Activated CD4-positive, CD25-positive, alpha-beta regulatory T cell treated with anti-CD3 and anti-CD28 coated beads, Interleukin-2, amount 50 U/mL, for 16 hours (primary cell): ENCODE measurements at places on chromosomes 3 and 15.

- no peak for DNase-seq
Observed at GRCh38 chr3:8765528-8765927, 3.9 kb downstream of the OXTR start.

DNA sequence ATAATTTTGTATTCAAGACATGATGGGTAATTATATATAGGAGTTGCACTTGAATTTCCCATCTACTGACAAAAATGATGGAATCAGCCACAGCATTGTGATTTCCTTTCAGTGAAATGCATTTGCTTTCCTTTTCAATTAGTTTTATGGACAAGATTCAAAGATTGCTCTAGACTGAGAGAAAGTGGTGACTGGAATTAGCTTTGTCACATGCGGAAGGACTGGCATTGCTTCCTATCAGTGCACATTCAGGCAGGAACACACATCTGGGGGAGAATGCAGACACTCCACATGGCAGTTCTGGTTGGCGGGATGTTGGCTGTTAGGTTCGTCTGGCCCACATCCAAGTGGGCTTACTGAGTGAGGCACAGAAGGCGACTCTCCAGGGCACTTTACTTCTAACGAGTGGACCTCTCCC lies 399.3 kb upstream of the RGMA start:
- DNase-seq, result no peak

DNA sequence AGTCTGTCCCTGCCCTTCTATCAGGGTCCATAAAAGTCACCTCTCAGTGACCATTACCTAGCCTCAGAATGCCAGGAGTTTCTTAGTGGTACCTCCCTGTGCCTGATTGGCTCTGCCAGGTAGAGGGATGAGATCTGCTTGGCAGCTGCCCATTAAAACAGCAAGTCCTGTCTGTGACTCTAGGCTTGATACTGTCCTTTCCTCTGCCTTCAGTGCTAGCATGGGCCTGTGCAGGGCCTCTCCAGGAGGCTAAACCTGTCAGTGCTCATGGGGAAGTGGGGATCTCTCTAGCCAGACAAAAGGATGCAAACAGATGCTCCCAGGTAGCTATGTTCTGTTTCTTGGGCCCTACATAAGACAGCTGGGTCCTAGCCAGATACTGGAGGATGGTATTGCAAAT lies 10.0 kb upstream of the MANF start:
- DNase-seq, result no peak

DNA sequence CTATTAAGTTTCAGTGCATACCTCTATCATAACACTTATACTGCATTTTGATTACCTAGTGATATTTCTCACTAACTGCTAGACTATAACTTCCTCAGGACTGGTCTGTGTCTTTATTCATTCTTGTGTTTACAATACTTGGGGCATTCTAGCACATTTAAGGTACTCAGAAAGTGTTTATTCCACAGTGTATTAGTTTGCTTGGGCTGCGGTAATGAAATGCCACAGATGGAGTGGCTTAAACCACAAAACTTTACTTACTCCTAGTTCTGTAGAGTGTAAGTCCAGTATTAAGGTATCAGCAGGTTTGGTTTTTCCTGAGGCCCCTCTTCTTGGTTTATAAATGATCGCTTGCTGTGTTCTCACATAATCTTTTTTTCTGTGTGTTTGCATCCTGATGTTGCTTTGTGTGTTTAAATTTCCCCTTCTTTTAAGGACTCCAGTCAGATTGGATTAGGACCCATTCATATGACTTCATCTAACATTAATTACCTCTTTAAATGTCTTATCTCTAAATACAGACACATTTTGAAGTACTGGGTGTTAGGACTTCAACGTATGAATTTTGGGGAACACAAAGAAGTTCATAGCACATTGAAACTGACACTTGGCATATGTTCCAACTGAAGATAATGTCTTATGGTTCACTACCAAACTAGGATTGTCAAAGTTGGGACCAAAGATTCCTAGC lies 23.9 kb downstream of the RNF111 start:
- no peak for DNase-seq

DNA sequence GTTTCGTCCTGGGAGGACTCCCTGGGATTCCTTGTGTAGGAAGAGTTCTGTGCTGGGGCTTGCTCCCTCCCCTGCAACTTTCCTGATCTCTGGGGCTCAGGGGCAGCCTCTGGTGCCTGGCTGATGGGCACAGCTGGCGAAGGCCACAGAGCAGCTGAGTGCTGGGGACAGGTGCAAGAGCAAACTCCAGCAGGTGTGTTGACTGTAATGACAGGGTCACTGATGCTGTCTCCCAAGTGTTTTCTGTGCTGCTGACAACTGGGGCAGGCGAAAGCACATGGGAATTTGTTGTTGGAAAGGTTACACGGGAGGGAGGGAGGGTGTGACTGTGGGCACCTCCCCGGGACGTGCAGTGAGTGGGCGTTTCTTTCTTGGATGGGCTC lies 21.6 kb downstream of the CPN2 start:
- DNase-seq, result no peak

DNA sequence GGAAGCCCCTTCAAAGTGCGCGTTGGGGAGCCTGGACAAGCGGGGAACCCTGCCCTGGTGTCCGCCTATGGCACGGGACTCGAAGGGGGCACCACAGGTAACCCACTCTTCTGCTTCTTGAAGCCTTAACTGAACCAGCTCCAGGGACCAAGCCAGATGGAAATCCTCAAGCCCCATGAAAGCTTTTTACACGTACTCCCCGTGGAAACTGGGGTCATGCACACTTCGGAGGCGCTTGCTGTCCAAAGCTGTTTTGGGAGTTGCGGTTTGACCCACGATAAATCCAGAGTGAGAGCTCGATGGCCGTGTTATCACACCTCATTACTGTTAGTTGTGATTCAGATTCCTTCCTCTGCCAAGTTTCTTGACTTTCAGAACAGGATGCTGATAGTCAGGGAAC lies 47.5 kb downstream of the DNASE1L3 start:
- DNase-seq, result no peak

DNA sequence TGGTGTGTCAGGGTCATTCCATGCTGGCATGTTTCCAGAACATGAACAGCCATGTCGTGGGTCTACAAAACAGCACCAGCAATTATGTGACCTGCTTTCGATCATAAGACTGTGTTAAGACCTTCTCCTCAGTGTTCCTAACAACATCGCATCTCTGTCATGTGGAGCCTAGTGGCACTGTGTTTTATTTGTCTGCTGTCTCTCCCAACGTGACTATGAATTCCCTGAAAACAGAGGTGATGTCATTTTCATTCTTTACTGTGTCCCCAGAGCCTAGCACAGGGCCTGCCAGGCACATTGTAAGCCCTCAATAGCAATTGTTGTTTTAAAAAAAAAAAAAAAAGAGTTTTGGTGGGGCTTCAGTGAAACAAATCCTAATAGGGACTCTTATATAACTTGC lies 94.2 kb upstream of the IL12A start:
- no peak for DNase-seq

GRCh38 chr3:194984622-194985021 lies 286.3 kb downstream of the XXYLT1 start:
- no peak for DNase-seq

DNA sequence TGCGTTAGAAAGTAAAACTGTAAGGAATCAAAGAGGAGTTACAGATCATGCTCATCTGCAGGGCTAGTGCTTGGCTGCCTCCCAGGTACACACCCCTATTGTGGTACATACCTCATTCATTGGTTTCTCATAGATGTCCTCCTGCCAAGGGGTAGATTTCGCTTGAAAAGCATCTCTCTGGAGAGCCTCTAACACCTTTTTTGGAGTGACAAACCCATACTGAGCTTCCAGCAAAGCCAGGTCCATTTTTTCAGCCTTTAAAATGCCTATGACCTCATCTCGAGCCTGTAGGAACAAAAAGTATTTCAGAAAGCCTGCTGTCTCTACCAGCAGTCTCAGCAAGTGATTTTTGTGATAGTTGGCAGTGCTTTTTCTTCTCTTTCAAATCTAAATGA lies 112.1 kb downstream of the CMSS1 start:
- no peak for DNase-seq

DNA sequence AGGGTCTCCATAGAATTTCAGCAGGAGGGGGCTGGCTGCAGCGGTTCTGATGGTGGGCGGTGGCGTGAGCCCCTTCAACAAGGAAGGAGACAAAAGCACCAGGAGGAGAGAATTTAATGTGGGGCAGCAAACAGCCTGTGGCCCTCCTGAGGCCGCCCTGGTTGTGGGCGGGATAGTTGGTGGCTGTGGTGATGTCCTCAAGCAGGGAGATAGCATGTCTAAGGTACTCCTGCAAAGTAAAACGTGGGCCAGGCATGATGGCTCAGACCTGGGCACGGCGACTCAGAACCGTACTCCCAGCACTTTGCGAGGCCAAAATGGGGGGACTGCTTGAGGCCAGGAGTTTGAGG lies 94.0 kb downstream of the LRRK1 start:
- no peak for DNase-seq

GRCh38 chr15:34456658-34457057 lies 19.1 kb upstream of the GOLGA8A start:
- DNase-seq, result no peak

DNA sequence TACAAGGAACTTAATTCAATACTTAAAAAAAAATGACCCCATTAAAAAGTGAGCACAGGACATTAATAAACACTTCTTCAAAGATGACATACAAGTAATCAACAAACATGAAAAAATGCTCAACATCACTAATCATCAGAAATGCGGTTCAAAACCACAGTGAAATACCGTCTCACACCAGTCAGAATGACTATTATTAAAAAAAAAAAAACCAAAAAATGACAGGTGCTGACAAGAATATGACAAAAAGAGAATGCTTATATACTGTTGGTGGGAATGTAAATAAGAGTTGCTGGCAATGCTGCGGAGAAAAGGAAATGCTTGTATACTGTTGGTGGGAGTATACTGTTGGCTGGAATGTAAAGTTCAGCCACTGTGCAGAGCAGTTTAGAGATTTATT lies 358.3 kb upstream of the CBLB start:
- DNase-seq, result no peak

DNA sequence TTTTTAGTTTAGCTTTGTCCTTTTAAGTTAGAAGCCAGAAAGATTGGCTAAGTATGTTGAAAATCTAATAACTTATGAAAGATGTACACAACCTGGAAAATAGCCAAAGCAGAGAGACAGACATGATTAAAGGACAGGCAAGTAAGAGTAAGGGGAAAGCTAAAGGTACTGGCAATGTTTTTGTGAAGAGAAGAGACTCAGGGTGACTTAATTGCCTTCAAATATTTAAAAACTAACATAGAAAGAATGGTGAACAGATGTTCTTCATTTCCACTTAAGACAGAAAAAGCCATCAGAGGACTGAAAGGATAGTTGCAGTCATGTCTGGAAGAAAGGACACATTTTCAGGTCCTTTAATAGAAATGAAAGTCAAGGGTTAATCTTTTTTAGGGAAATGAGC lies 68.8 kb downstream of the ZNF385D start:
- DNase-seq, result no peak

- DNase-seq, result no peak
Observed at GRCh38 chr3:50961386-50961785, 286.7 kb downstream of the DOCK3 start.

GRCh38 chr3:183022936-183023516 lies 42.7 kb upstream of the DCUN1D1 start:
- DNase-seq, result no peak

DNA sequence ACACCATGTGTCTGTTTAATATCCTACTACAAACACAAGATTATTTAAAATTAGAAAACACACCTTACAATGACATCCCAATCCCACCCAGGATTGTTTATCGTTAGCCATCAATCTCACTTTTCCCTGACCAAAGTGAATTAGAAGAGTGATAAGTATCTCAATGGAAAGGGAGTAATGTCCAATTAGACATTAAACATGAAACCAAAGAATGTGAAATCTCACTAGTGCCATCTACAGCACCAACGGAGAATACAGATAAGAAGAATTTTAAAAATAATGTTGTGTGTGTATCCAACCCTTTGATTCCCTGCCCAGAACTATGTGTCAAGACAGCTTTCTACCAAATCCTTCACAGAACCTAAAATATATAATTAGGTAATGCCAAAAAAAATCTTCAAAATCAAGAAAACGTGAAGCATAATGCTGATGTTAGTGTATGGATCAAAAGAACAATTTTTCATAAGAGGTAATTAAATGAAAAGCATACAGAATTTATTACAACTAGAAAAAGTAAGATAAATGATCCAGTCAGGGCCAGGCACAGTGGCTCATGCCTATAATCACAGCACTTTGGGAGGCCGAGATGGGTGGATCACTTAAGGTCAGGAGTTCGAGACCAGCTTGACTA lies 64.2 kb downstream of the SCAPER start:
- no peak for DNase-seq

- DNase-seq, result no peak
Observed at GRCh38 chr3:112489674-112490479, 9.4 kb downstream of the BTLA start.

- DNase-seq, result no peak
Observed at GRCh38 chr15:71336671-71337070, 221.4 kb downstream of the THSD4 start.

- no peak for DNase-seq
Observed at GRCh38 chr15:69531665-69532027, 79.0 kb downstream of the RPLP1 start.

DNA sequence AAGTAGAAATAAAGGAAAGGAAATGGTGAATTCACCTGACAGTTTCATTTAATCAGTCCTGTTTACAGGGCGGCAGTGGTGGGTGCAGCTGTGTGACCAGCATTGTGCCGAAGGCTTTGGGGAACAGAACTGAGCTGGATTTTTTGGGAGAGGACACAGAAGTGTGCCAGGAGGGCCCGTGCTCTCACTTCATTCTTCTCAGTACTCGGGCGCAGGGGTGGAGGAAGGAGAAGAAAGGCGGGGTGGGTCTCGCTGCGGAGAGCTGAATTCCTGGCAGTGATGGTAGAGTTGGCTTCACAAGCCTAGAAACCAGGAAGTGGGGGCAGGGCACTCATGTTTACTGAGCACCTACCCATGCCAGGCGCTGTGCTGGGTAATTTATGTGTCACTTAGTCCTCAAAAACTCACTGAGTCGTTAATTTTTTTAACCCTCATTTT lies 64.6 kb downstream of the CRTC3 start:
- peak; percentile 69 for DNase-seq

DNA sequence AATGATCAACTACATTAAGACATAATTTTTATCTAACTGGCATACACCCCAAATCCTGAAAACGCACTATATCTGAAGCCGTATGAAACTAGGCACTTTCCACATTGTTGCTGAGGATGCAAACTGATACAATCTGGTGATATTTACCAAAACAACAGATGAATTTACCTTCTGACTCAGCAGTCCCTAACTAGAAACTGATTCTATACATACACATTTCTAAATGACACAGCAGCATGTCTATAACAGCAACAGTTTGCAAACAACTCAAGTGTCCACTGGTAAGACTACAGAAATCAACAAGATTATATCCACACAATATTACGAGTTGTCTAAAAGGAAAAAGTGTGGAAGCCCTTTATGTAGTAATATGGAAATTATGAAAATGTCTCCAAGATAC lies 22.9 kb downstream of the SECISBP2L start:
- no peak for DNase-seq

DNA sequence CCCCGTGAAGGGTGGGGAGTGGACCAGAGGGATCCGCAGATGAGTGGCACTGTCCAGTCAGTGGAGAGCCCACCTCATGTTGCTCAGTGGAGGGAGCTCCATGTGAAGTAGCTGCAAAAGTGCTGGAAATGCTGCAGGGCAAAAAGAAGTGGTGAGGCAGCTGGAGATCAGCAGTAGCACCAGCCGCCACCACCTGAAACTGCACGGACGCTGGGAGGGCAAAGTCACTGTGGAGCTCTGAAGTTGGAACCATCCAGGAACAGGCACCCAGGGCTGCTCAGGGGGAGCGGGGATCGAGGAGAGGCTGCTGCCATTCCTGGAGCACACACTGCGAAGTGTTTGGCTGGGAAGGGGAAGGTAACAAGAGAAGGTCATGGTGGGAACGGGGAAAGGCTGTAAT lies 6.4 kb upstream of the ALDH1L1 start:
- no peak for DNase-seq
